CD4-positive, alpha-beta T cell (primary cell): ENCODE measurements at places on chromosomes 12 and 14. TPM values are rescaled to one million over a fixed set of nuclear protein-coding genes. Genes with fewer than 3 reads are reported as not detected.
A peak's percentile ranks its signal among the peaks of the same experiment; 100 is the strongest.

- DNase-seq, result no peak
Measured at GRCh38 chr12:31362115-31362758, 36.3 kb upstream of the SINHCAF start.

DNA sequence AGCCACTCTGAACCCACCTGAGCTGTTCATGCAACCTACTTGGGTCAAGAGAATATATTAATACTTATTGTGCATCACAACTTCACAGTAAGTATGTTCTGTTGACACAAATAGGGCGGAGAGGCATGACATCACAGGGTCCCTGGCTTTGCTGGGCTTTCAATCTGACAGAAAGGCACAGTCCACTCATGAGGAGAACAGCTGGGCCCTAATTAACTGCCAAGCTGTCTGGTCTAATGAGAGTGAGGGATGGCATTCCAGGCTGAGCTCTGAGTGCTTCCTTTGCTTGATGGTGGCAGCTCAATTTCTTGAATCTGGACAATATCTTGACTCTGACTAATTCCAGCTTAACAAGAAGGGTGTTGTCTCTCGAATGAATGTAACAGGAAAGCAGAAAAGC, 2.0 kb downstream of the EFCAB11 start:
- DNase-seq, result no peak

DNA sequence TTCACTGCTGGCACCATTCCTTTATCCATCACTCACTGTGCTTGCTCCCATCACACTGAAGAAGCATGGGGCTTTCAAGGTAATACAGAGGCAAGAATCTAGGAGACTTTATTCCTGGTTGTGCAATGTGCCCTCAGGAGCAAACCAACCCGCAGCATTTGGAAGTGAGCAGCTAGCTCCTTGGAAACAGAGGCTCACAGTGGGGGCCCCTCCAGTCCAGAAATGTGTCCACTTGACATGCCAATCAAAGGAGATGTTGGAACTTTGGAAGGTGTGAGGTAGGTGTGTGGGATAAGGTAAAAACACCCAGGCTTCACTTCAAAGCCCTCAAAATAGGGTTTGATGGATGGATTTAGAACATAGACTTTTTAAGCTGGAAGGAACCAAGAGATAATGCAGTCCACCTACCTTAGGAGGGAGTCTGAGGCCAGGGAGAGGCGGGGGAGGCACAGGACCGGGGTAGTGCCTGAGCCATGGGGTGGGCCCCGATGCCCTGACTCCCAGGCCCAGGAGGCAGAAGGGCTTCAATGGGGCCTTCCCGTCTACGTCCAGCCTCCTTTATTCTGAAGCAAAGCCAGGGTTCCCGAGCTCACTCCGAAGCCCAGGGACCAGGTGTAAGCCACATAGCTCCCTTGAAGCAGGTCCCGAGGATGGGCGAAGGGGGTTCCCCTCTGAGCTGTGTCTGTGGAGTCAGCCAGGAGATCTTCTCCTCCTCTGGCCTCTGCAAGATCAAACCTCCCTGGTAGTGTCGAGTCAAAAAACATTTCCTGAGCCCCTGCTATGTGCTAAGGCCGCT, 17.6 kb upstream of the BCL11B start:
- DNase-seq, result no peak

DNA sequence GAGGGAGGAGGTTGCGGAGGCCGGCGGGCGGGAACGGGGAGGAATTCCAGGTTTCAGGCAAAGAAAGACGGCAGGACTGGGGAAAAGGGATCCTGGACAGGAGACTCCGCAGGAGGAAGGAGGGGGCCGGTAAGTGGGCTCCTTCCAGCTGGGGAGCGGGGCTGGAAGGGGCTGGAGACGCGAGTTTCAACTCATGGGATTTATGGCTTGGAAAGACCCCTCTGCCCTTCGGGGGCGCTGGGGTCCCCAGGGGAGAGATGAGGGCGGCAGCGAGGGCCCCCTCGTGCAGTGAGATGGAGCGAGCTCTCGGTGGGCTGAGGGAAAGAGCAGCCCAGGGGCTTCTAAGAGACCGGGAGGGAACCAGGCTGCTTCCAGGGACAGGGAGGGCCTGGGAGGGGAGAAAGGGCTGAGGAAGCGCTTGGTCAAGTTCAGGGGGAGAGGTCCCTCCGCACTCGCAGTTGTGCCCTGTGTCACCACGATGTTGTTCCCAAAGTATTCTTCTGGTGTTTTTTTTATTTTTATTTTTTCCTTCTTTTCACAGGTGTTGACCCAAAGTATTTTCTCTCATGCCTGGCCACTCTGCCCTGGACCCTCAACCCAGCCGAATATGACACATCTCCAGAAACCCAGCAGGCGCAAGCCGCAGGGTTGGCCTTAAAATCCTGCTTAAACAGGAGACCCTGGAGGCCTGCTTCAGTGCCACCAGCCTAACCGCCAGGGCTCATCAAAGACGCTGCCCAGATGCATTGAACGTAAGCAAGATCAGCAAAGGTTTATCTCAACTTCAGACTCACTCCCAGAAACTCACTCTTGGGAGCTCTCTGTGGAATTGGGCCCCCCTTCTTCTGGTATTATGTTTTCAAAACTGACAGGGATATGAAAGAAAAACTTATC, 16.1 kb downstream of the TNFAIP2 start:
- DNase-seq, result no peak

PSMC6 gene
- total RNA-seq, result 111 TPM

PRB2 gene
- total RNA-seq, result not detected

ITGB7 gene
- 180 TPM for total RNA-seq

- DNase-seq, result peak; percentile 74
Measured at GRCh38 chr12:92143686-92144630, 1.7 kb downstream of the BTG1 start.

- no peak for DNase-seq
Measured at GRCh38 chr14:69441948-69442347, 42.6 kb upstream of the PLEKHD1 start.

GRCh38 chr14:99521176-99522024, 40.2 kb downstream of the CCNK start:
- DNase-seq, result no peak

- DNase-seq, result no peak
Measured at GRCh38 chr14:68460541-68460940, 332.3 kb downstream of the ZFP36L1 start.

GRCh38 chr12:110247340-110248095, 33.5 kb upstream of the ATP2A2 start:
- DNase-seq, result no peak

DNA sequence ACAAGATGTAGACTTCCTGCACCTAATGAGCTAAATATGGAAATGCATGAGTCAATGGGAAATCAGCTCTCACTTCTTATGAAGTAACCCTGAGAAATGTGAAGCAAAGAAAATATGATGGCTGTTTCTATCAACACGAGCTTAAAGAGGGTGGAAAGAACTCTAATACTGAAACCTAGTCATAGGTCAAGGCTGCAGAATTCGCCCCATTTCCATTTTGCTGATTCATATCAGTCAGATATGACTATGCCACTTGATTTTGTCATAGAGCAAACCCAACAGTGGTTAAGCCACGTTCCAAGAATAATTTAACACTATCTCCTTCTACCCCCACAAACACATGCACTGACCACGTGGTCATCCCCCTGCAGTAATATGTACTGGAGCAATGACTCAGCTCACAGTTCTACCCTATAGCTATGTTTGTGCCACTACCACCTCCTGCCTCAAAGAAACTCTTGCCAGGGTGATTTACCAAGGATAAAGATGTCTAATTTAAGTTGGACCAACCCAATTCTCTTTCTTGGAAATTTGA, 157.5 kb downstream of the TMTC3 start:
- no peak for DNase-seq

DNA sequence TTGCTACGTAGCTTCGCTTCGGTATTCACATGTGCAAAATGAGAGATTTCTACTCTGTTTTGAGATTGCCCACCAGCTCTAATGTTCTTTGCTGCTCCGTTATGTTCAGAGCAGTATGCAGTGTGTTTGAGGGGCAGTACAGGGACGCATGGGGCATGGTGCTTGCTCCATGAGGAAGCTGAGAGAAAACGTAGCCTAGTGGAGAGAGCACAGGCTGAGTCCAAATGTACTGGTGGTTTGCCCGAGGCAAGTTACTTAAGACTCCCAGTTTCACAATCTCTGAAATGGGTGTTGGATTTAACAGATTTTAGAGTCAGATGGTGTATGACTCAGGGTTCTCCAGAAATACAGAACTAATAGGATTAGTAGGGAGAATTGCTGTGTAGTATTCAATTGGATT, 310.5 kb downstream of the ETNK1 start:
- no peak for DNase-seq

DDX54 gene
- 56.8 TPM for total RNA-seq

- peak; percentile 29 for DNase-seq
Measured at GRCh38 chr14:106507354-106507753, 981.0 kb downstream of the TMEM121 start.

DNA sequence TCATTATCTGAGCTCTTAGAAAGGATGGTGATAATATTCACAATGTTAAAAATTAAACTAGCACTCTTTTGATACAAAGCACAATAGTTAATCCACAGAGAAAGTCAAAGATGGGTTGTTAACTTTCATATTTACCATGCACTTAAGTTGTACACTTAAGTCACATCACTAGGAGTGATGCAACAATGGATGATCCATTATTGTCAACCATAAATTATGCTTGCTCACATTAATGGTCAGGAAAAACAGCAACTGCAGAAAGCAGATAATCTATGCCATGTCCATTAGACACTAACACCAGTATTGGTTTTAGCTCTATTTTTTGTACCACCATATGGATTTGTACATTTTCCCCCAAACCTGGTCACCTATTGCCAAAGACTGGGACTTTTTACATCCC, 195.5 kb downstream of the FOXA1 start:
- DNase-seq, result no peak

GRCh38 chr14:74571901-74572725, 39.9 kb downstream of the LTBP2 start:
- no peak for DNase-seq

- DNase-seq, result no peak
Measured at GRCh38 chr14:57999979-58000378, 134.1 kb upstream of the SLC35F4 start.

GRCh38 chr14:73258845-73259611, 21.7 kb downstream of the PAPLN start:
- no peak for DNase-seq

PLEKHA5 gene
- 5.4 TPM for total RNA-seq
